Breast epithelium (tissue), 4 donors: ENCODE measurements at places on chromosomes 2 and 18.

DNA sequence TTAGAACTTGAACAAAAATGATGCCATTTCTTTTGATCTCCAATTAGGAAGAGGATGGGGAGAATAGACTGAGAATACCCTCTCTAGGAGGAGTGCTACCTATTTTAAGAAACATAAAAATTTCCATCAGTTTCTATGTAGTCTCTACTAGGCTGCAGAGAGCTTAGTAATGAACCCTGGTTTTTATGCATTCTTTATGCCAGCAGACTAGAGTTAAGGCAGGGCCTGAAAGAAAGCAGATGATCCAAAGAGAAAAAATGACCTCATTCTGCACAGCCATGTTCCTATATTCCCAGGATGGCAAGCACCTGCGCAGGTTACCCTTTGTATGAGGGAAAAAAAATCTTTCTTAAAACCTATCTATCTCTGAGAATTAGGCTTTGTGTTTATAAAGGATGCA is 254.9 kb downstream of the RIT2 start:
- DNase-seq, result no peak

- DNase-seq, result no peak
Observed at GRCh38 chr2:199160081-199160480, 297.7 kb downstream of the SATB2 start.

DNA sequence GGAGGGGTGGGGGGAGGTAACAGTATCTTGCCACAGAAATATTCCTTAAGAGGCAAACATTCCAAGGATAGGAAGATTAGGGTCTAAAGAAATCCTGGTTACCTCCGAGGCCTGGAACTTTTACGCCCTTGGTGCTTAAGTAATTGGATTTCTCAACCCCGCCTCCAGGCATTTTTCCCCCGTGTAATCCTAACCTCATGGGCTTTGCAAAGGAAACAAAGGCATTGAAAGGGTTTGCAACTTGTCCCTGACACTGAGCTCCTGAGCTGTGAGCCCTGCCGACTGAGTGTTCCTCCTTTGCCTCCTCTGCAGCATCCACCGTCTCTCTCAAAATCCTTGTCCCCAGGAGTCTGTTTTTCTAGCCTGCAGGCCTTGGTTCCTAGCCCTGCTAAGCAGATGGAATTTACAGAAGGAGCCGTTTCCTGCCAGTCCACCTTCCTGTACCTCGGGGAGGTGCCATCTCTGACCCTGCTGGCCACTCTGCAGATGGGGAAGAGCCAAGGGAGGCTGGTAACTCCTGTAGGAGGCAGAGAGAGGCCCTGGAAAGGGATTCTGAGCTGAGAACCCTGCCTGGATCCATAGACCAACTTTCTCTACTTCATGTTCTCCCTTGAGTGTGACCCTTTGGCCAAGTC is 24.2 kb downstream of the TET3 start:
- no peak for DNase-seq

DNA sequence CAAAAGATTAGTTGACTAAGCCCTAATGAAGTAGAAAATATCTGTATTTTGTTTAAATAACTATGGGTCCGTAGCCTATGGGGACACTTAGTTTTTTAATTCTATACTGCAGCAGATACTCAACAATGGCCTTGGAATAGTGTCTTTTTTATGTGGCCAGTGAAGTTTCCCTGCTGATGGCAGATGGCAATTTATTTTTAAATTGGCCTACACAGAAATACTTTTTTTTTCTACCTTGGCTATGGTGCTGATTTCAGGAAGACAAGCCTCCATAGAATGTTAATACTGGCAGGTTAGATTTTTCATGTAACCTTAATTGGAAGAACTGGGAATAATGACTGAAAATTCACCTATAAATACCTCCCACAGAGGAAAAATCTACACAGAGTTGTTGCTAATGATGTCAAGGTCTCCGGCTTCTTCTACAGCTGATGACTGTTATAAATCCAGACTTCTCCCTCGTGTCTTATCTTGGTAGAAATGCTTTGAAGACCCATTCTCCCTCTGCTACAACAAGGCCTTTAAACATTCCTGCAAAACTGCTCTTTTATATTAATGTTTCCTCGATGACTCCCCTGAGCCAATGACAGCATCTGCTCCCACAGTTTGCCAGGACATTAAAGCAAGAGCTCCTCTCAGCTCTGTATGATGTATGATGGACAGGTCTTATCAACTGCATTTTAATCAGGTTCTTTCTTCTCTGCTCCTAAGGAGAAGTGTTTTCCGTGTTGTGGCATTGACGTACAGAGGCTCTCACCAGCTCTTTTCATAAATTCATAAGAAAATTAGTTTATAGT is 29.1 kb upstream of the FAM98A start:
- no peak for DNase-seq

DNA sequence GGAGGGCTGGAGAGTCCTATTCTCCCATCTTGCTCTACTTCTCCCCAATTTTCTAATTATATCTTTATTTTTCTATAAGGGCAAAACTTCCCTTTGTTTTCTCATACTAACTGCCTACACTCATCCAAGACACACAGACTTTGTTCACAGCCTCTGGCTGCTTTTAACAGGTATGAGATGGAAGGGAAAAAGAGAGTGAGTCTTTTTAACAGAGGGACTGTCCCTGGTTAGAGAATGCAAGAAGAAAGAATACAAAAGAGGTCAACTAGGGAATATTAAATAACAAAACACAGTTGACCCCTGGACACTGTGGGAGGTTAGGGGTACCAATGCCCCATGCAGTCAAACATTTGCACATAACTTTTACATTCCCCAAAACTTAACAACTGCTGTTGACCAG is 41.8 kb downstream of the SP100 start:
- no peak for DNase-seq
